ENCODE measurements at places on chromosomes 7 and 10.

GRCh38 chr10:119778776-119779445, 53.1 kb downstream of the INPP5F start:
- no peak for DNase-seq

GRCh38 chr10:130472236-130472635, 336.0 kb downstream of the GLRX3 start:
- no peak for DNase-seq

DNA sequence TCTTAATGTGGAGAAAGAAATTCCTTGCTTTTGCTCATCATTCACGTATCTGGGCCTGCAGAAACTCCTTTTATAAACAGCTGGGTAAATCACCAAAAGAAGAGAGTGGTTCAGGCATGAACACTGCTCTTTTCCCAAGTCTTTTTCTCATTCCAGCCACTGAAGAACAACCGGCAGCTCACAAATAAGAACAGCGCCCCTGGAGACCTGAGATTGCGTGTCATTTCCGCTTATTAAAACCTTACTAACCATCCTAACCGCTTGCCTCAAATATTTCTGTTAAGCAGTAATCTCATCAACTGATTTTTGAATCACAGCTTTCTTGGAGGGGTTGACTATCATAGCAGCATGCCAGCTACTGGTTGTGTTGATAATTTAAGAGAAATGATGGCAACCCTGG, 213.0 kb upstream of the PLXNA4 start:
- DNase-seq = no peak

GRCh38 chr10:131676800-131677421, 223.9 kb upstream of the PPP2R2D start:
- no peak for DNase-seq

DNA sequence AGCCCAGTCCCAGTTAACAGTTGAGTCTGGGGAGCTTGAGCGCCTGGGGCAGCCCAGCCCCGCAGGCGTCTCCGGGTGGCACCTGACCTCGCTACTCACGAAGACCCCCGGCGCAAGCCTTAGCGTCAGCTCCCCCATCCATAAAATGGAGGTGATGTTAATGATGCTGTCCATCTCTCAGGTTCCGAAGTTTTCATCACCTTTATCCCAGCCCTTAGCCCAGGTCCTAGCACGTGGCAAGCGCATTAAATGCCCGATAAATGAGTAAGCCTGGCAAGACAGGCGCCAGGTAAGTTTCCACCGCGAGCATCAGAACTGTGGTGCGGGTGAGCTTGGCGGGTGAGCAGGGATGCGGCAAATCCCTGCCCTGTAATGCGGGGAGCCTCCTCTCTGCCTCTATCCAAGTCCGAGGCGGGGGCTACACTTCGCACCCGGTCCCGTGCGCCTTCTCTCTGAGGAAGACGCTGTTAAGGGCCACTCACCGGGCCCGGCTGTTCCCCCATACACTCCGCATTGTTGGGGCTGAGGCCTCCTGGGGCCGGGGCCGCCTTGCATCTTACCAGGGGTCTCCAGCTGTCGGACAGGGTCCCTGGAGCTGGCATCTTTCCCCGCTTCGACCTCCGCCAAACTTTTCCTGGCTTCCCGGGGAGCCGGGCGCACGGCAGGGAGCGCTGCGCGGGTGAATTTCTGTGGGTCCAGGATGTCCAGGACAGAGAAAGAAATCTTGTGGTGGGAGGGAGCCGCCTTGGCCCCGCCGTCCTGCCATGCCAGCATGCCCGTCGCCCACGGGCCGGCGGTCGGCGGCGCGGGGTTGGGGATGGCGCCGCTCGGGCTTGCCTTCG, 444 bp downstream of the NKX1-2 start:
- no peak for DNase-seq

GRCh38 chr10:66714741-66715140, 211.1 kb upstream of the LRRTM3 start:
- DNase-seq = no peak

- no peak for DNase-seq
Measured at GRCh38 chr7:33529070-33529469, 376.3 kb upstream of the BMPER start.

DNA sequence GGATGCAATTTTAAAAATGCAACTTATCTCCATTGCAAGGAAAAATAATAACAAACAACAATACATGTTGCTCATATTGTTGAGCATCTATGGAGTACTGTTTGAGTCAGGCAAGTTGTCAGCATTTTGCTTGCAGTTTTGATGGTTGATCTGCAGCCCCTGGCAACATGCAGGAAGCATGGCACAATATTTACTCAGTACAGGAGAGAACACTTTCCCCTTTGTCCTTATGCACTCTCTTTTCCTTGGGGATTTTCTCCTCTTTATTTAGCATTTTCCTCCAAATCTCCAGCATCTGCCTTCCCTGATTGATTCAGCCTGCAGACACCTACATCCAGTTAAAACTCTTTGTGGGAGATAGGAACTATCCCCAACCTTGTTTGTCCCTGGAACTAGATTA, 620.5 kb upstream of the LRRN3 start:
- no peak for DNase-seq

GRCh38 chr10:79274279-79275104, 72.8 kb upstream of the PPIF start:
- DNase-seq = peak; percentile 88

GRCh38 chr7:101933688-101934121, 116.3 kb downstream of the CUX1 start:
- no peak for DNase-seq

- no peak for DNase-seq
Measured at GRCh38 chr10:43599333-43599732, 6.9 kb upstream of the ZNF485 start.

DNA sequence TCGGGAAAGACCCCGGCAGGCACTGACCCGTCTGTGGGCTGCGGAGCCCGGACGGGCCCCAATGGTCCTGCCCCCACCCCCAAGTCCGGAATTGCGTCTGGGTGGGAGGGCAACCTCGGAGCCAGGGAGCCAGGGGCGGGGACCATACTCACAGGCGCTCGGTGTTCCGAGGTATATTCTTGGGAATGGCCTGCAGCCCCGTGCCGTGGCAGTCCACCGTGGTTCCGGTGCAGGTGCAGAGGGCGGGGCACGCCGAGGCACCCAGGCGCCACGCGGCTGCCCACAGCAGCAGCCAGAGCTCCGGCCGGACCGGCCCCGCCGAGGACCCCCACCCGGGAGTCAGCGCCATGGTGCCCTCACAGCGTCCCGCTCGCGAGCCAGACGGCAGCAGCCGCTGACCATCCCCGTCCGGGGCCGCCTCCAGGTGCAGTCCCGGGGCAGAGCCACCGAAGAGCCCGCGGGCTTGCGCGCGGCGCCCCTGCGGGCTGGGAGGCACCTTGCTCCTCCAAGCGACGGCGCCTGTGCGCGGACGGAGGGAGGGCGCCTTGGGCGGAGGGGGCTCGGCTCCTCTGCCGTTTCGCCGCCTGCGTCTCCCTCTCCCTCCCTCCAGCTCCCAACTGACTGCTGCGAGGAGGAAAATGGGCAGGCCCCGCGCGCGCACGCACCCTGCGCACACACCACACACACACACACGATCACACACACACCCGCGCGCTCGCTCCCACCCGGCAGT, at the start of gene SLIT1:
TSS of gene SLIT1 (minus strand) at position 634 of the 733 bp plus-strand sequence. CDS start at position 349, 285 bp downstream.
- peak; percentile 70 for DNase-seq

GRCh38 chr10:96073722-96074121, 30.3 kb downstream of the CCNJ start:
- DNase-seq = no peak

DNA sequence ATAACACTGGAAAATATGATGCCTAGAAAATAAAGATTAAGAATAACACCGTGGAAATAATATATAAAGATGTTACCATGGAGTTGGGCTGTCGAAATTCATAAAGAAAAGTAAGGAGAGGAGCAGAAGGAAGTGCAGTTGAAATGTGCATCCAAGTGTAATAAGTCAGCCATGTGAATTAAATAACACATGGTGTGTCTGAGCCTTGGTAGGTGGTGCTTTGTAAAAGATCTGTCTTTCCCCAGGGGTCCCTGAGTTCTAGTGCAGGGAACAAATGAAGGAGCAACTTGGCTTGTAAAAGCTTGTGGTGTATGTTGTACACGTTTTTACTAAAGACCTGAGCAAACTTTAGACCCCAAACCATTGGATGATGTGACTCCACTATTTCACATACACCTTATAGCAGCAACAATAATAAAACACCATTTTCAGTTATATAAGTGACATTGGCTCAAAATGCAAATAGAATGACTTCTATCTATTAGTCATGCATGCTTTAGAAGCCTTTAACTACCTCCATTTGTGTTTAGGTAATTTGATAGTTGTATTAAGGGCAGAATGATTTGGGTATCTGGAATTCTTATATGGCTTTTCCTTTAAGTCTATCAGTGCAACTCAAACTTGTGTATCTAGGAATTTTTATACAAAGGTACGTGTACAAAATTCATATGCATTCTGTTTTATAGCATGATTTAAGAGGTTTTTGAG, 11.3 kb downstream of the STARD3NL start:
- DNase-seq = no peak

GRCh38 chr10:52539463-52539862, 225.4 kb downstream of the DKK1 start:
- no peak for DNase-seq

GRCh38 chr10:69650589-69651261, 20.7 kb downstream of the FAM241B start:
- no peak for DNase-seq

DNA sequence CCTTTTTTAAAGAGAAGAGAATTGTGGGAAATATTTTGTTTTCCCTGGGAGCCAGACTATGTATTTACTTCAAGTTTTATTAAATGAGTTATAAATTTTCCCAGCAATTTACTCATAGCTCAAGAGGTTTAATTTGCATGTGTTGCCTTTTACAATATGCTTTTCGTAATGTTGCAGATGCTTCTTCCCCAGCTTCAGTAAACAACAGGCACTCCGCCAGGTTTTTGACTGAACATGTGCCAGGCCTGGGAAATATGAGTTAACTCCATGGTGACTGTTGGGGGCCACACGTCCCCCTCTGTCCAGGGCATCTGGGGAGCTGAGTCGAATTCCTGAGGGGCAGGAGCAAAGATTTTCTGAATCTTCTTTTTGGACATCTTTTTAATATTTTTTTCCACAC, 545.7 kb downstream of the LRMDA start:
- no peak for DNase-seq

DNA sequence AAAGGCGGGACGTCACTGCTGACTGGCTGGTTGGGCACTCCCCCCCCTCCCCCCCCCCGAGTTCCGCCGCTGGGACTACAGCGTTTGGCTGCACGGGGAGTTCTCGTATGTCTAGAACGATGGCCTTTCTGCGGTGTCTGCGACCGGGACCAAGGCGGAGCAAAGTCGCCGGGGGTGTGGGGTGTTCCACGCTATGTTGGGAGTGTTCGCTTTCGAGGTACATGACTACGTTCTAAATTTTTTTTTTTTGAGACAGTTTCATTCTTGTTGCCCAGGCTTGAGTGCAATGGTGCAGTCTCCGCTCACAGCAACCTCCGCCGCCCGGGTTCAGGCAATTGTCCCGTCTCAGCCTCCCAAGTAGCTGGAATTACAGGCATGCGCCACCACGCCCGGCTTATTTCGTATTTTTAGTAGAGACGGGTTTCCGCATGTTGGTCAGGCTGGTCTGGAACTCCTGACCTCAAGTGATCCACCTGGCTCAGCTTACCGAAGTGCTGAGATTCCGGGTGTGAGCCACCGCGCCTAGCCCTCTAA, 573 bp upstream of the IDI1 start:
- DNase-seq = no peak

- DNase-seq = no peak
Measured at GRCh38 chr10:36574207-36574606, 551.2 kb upstream of the ANKRD30A start.

GRCh38 chr10:110067960-110068770, 60.4 kb downstream of the ADD3 start:
- DNase-seq = no peak

GRCh38 chr7:123824754-123825067, 20.3 kb upstream of the HYAL4 start:
- no peak for DNase-seq

DNA sequence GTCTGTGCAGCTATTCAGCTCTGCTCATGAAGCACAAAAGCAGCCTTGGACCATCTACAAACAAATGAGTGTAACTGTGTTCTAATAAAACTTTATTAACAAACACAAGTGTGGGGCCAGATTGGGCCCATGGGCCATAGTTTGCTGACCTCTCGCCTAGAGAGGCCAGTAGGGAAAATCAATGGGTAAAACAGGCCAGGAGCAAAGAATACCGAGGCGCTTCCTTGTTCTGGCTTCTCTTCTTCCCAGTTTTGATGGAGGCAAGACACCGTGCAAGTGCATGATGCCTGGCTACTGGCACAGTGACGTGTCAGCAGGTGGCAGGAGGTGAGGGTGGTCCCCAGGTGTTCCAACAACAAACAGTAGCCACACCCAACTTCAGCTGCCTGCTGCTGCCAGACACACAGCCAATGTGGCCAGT, 94.3 kb upstream of the SDK1 start:
- DNase-seq = no peak

GRCh38 chr10:98361131-98362025, 53.6 kb downstream of the PYROXD2 start:
- peak; percentile 93 for DNase-seq

- peak; percentile 95 for DNase-seq
Measured at GRCh38 chr10:101817337-101818118, 716 bp downstream of the OGA start.

DNA sequence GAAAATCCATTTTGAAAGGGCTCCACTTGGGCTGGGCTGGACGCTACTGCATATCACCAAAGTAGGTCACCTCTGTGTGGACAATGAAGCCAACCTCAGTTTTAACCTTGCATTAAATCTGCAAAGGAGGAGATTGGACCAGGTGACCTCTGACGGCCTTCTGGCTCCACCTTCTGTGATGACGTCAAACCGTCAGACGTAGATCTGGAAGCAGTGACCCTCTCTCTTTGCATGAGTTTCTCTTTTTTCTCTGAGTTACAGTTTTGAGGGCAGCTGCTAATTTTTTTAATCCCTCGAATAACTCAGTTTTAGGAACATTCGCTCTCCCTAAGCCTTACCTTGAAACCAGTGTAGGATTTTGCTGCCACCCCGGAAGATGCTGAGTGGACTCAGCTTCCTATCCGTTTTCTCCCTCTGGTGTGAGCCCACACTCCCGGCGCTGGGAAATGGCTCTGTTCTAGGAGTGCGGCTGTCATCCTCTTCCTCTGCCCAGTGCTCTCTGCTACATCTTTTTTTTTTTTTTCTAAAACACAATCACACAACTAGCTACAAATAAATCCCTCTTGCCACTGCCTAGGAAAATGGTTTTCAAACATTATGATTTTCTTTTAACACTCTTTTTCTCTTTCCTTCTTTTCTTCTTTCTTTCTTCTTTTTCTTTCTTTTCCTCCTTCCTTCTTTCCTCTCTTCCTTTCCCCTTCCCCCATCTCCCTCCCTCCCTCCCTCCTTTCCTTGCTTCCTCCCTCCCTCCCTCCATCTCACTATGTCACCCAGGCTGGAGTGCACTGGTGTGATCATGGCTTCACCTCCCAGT, 27.7 kb upstream of the NMT2 start:
- DNase-seq = no peak

DNA sequence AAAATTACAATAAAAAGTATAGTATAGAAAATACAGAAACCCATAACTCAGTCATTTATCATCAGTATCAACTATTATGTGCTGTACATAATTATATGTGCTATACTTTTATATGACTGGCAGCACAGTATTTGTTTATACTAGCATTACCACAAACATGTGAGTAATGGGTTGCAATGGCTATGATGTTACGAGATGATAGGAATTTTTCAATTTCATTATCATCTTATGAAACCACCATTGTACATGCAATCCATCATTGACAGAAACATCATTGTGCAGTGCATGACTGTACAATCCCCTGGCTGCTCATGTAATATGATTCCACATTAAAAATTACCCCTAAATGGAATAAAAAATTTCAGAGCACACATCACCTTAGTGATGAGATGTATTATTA, 55.7 kb upstream of the TMEM229A start:
- no peak for DNase-seq

GRCh38 chr10:14727465-14727864, 47.2 kb downstream of the FAM107B start:
- DNase-seq = no peak
